ENCODE measurements at places on chromosomes 1 and 21.

- DNase-seq: no peak
Measured at GRCh38 chr1:184567009-184567408, 180.2 kb downstream of the C1orf21 start.

DNA sequence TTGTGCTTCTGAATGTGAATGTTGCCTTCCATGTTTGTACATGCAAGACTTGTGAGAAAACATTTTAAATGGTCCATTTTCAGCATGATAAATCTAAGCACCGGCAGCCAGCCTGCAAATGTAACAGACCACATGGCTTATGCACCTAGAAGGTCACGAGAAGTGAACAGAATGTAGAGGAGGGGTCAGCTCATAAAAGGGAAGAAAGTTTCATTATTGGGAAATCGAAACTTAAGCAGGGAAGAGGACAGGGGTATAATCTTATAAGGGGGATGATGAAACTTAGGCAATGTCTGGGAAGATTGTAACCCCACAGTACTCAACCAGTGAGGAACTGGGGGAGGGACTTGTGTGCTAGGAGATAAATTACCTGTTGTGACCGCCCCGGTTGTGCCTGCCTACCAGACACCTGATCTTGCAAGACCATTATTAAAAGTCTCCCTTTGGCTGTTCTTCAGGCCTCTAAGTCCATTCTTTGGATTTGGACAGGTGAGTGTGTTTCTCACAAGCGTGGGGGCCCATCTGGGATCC, 37.7 kb upstream of the VN1R5 start:
- DNase-seq: no peak

- DNase-seq: no peak
Measured at GRCh38 chr1:17669866-17670451, 85.2 kb upstream of the ACTL8 start.

DNA sequence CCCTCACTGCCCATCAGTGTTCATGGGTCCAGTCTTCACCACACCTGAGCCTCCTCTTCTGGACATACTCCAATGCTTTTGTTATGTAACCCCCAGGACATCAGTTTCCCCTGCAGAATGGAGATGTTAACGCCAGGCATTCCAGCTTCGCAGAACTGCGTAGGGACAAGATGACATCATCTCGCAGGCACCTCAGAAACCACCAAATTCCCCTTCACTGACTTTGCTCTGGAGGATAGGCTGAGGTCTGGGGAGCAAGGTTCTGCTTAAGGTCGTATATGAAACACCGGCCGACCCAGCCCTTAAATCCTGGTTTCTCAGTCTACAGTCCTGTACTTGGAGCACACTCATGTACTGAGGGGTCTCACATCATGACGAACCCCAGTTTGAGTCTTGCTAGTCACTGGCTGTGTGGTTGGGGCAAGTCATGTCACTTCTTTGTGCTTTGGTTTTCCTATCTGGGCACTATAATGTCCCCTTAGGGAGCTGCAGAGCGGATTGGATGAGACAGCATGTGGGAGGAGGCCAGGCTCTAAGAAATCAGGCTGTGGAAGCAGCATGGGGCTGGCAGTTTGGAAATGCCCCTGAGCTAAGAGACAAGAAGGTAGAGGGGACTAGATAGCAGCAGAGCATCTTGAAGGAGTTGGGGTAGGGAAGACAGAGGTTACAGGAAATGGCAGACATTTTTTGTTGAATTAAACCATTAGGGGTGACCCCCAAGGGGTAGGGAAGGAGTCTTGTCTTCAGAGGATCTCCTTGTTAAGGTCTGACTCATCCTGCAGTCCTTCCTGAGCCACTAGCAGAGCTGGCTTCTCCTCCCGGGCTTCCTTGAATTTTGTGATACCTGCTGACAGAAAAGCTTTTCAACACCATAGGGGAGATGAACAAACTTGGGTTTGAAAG, 138.3 kb downstream of the FOXD2 start:
- no peak for DNase-seq

DNA sequence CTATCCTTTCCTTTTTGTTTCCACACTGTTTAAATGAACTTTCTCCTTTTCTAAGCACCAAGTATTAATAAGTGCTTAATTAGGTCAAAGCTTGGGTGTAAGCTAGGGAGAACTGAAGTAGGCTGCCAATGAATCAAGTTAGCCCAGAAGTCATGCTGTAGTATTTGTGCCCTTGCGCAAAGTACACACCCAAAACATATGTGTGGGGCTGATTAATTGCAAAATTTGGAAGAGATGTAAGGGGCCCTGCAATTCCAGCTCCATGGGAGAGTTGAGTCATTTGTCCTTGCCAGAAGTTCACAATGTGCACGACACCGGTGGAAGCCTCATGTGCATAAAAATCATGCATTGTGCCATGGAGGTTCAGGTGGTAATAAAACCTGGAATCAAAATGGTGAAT, 18.6 kb upstream of the NTNG1 start:
- no peak for DNase-seq

DNA sequence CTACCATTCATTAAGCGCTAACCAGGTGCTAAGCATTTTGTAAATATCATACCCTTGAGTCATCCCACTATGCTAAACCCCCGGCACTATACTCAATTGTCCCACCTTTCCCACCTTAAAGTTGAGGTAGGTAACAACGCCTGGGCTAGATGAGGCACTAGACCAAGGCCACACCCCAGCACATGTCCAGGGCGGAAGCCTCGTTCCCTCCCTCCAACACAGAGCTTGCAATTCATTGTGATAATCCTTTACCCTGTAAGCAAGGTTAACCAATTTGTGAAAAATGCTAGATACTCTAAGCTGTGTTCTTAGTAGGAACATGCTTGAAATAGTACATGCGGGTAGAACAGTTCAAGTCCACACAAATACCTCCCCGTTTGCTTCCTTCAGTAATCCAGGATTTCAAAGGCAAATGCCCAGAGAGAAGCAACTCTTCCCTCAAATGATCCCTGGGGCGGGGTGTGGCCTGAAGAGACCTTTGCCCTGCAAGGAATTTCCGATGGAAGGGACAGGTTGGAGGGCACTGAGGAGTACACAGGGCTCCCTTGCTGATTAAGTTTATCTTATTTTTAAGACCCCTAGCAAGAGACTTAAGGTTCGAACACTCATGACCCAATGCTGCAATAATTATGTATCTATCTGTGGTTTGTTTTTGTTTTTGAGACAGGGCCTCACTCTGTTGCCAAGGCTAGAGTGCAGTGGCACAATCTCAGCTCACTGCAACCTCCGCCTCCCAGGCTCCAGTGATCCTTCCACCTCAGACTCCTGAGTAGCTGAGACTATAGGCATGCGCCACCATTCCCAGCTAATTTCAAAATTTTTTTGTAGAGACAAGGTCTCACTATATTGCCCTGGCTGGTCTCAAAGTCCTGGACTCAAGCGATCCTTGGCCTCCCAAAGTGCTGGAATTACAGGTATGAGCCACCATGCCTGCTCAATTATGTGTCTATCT, 2.6 kb downstream of the RSPH1 start:
- DNase-seq: no peak

DNA sequence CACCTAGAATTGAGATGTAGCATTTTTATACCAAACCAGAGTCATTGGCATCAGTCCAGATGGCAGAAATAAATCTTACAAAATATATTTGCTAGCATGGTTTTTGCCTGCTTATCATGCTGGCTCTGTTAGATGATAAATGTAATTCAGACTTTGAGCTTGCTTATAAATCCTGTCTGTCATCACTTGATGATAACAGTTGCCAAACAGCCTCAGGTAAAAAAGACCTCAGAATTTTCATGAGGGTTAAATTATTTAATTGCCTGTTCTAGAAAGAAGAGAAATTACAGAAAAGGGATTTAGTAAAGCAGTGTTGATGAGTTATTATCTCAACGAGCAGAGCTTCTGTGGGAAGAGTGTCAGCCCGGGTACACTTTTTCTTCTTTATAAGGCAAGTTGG, 83.3 kb downstream of the FNBP1L start:
- DNase-seq: no peak

DNA sequence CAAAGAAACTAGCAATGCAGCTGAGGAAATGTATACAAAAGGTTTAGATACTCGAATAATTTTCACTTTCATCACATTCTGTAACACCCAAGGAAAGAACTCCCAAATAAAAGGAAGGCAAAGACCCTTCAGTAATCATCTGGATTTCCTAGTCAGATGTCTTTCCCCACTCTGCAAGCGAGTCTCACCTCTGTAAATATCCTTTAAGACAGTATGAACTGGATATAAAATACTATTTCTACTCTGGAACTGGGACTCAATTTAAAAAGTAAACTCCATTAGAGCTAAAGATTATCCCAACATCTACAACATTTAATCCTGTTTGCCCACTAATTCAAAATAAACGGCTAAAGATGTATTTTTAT, 27.0 kb downstream of the C2CD2 start:
- no peak for DNase-seq

- DNase-seq: no peak
Measured at GRCh38 chr1:110081061-110081460, 10.6 kb upstream of the ALX3 start.

DNA sequence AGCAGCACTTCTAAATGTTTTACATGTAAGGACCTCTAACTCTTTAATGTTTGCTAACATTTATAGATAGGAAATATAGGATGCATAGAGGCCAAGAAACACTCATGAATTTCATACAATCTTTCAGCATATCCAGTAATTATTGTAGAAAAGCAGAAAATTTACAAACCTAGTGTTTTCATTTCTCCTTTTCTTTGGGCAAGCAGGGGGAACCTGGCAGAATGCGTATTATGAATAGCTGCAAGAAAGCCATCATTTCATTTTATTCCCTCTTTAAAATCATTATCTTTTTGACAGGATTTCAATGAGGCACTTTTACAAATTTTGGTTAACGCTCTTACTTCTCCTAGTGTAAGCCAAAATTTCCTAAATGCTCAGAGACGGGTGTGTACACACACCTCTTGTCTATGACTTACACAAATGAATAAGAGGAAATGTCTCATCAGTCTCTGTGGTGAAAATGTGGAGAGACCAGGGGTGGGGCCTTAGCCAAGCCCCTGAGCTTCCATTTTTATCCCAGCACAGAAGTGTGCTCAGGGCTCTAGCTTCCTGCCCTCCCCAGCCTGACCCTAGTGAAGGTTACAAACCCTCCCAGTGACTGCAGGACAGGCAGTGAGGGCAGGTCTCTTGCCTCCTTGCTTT, 91.6 kb downstream of the LRRC8C start:
- DNase-seq: no peak

GRCh38 chr1:58611861-58612385, 34.9 kb upstream of the TACSTD2 start:
- DNase-seq: no peak

DNA sequence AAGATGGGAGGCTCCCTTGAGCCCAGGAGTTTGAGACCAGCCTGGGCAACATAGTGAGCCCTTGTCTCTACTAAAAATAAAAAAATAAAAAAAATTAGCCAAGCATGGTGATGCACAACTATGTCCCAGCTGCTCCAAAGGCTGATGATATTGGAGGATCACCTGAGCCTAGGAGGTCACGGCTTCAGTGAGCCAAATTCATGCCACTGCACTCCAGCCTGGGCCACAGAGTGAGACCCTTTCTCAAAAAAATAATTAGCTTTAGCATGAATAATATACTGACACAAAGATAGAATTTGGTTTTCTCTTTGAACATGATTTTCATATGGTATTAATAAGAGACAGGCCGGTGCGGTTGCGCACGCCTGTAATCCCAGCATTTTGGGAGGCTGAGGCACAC, 88.8 kb downstream of the DESI2 start:
- no peak for DNase-seq

DNA sequence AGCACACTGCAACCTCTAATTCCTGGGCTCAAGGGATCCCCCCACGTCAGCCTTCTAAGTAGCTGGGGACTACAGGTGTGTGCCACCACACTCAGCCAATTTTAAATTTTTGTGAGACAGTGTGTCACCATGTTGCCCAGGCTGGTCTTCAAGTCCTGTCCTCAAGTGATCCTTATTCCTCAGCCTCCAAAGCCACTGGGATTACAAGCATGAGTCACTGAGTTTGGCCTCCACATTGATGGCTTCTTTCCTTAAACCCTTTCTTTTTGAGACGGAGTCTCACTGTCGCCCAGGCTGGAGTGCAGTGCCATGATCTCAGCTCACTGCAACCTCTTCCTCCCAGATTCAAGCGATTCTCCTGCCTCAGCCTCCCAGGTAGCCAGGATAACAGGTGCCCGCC, 7.6 kb downstream of the KPNA6 start:
- no peak for DNase-seq

GRCh38 chr21:46065914-46066551, 31.9 kb upstream of the COL6A2 start:
- no peak for DNase-seq

DNA sequence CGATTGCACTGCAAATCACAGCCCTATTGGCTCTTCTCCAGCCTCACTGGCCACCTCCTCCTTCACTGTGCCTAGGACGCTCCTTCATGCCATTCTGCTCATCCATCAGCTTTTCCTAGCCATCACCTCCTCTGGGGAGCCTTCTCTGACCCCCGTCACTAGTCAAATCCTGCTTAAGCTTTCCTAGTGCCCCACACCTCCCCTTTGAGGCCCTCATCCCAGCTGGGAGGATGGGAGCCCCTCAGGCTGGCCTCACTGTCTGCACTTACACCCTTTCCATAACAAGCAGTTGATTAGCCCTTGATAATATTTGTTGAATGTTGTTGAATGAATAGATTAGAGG, 50.7 kb downstream of the KLHDC7A start:
- DNase-seq: no peak

GRCh38 chr1:76371941-76372340, 297.4 kb downstream of the ST6GALNAC3 start:
- DNase-seq: no peak

DNA sequence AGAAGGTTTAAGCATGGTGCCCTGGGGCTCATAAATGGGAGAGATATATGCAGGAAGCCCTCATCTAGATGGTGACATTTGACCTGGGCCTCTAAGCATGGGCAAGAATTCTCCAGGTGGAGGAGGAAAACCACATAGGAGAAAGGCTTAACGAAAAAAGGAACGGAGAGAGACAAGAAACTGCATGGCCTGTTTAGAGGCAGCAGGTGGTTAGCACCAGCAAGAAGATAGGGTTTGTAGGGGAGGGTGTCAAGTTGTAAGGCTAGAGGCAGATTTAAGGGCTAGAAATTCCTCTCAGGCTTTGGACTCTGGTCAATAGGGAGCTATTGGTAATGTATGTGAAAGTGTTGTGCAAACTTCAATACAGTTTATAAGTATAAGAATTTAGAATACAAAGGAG, 8.2 kb upstream of the MAPKAPK2 start:
- DNase-seq: no peak

DNA sequence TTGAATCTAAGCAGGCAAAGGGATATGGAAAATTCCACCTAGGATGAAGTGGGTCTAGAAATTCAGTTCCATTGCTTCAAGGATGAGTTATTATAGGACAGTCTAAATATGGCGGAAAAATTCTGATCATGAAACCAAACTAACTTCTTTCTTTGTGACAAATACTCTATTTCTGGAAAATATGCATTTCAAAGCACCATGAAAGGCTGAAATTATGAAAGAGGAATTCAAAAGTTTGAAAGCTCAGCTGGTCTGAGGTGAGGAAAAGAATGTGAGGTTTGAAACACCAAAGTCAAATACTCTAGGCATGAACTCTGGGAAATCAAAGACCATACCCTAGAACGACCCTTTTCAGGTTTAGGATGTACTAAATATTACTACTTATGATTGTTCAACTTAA, 36.4 kb upstream of the COL11A1 start:
- DNase-seq: no peak

All from GM12892 (cell line).